ENCODE measurements at places on chromosomes 3 and 15.

DNA sequence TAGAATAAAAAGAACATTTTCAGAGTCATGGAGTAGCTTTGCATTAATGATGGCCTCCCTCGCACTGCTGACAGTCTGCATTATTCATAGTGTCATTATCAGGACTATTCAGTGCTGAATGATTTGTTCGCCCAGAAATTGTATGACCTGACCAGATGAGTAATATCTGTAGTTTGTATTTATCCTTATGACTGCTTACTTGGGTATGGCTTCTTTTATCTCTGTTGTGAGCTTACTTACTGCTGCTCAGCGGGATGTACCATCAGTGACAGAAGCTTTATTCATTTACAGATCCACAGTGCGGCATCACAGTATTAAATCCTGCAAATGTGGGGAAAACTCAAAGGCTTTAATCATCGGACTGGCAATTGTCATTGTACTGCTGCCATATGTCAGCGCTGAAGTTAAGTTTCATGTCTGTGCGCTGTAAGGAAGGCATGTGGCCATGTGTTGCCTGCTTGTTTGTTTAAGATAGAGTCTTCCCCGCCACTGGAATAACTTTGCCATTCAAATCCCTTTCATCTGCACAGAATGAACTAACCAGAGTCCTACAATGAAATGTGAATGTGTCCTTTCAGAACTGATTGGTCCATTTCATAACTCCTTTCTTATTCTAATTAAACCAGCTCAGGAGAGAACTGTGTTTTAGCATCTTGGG lies 262.2 kb downstream of the CHL1 start:
- H3K4me3 ChIP-seq = no peak overlapping the region
- no peaks in the 10 kb centered on the region for H3K27me3 ChIP-seq
- DNase-seq = no peak
- H3K4me1 ChIP-seq = no peaks in the 10 kb centered on the region
- no peak overlapping the region for H3K27ac ChIP-seq

DNA sequence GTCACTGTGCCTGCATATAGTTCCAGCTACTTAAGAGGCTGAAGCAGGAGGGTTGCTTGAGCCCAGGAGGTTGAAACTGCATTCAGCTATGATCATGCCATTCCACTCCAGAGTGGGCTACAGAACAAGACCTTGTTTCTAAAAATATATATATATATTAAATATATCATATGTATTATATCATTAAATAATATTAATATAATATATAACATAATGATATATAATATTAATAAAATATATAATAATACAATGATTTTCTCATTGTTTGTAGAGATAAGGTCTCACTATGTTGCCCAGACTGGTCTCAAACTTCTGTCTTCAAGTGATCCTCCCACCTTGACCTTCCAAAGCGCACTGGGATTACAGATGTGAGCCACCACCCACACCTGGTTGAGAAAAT lies 101.8 kb downstream of the NAALADL2 start:
- no peak overlapping the region for H3K4me3 ChIP-seq
- no peaks in the 10 kb centered on the region for H3K27me3 ChIP-seq
- no peak overlapping the region for H3K27ac ChIP-seq
- no peak for DNase-seq
- H3K36me3 ChIP-seq = no peaks in the 10 kb centered on the region

- no peak for DNase-seq
- H3K27ac ChIP-seq = no peak overlapping the region
- no peaks in the 10 kb centered on the region for H3K4me1 ChIP-seq
- H3K27me3 ChIP-seq = no peaks in the 10 kb centered on the region
- H3K4me3 ChIP-seq = no peak overlapping the region
- H3K36me3 ChIP-seq = no peaks in the 10 kb centered on the region
Observed at GRCh38 chr3:54494209-54494608, 371.9 kb downstream of the CACNA2D3 start.

GRCh38 chr3:72968266-72968664 lies 28.3 kb upstream of the PPP4R2 start:
- DNase-seq = no peak
- no peaks in the 10 kb centered on the region for H3K27me3 ChIP-seq
- no peaks in the 10 kb centered on the region for H3K36me3 ChIP-seq
- H3K4me1 ChIP-seq = peaks cover 20% of the 10 kb centered on the region

- no peaks in the 10 kb centered on the region for H3K27me3 ChIP-seq
- H3K27ac ChIP-seq = peak overlapping the region; percentile 66
- DNase-seq = peak; percentile 43
- no peaks in the 10 kb centered on the region for H3K36me3 ChIP-seq
- peak overlapping the region; percentile 22 for H3K4me3 ChIP-seq
Observed at GRCh38 chr3:119352034-119352609, 57.9 kb downstream of the ARHGAP31 start.

DNA sequence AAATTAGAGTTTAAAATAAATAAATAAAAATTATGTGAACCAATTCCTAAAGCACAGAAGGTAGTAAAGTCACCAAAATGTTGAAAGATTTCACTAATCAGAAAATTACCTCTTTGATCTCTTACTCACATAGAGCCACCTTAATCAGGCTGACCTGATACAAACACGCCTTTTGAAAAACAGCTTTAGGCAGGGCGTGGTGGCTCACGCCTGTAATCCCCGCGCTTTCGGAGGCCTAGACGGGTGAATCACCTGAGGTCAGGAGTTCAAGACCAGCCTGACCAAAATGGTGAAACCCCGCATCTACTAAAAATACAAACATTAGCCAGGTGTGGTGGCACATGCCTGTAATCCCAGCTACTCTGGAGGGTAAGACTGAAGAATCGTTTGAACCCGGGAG lies 1197.3 kb downstream of the ROBO1 start:
- no peak overlapping the region for H3K4me3 ChIP-seq
- no peak overlapping the region for H3K27ac ChIP-seq
- no peaks in the 10 kb centered on the region for H3K27me3 ChIP-seq
- DNase-seq = no peak

DNA sequence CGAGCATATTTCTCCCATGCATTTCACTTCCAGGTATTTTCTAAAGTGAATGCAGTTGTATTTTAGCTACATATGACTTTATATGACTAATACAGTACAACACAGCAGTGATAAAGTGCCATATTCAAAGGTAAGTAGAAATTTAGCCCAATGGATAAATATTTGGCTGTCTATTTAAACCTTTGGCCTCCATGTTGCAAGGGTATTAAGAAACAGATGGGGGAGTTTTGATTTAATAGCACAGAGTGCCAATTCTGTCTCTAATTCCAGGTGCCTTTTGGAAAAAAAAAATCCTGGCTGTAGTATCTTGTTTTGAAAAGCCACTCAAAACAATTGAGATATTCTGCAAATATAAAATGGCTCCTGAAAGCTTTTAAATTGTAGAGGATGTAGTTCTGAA lies 44.9 kb upstream of the SGO1 start:
- no peaks in the 10 kb centered on the region for H3K4me1 ChIP-seq
- no peaks in the 10 kb centered on the region for H3K36me3 ChIP-seq
- no peak overlapping the region for H3K27ac ChIP-seq
- no peak for DNase-seq

GRCh38 chr15:69673291-69673881 lies 220.8 kb downstream of the RPLP1 start:
- no peak overlapping the region for H3K27ac ChIP-seq
- H3K4me1 ChIP-seq = peaks cover 10% of the 10 kb centered on the region
- no peak for DNase-seq

DNA sequence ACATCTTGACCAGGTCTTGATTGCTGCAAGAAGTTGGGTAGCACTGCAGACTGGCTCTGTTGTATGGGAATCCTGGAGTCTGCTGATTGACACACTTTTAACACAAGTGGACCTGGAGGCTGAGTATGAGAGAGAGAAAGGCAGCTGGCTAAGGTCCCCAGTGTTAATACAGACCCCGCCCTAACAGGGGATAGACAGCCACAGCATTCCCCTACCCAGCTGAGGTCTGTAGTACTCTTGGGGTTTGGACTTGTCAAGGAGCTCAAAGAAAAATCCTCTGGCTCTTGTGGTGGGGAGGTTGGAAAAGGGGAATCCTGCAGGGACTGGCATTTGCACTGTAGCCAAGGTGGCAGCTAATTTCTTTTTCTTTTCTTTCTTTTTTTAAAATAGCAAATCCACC lies 192.7 kb downstream of the ZNF621 start:
- no peak overlapping the region for H3K4me3 ChIP-seq
- no peaks in the 10 kb centered on the region for H3K36me3 ChIP-seq
- no peak for DNase-seq
- no peaks in the 10 kb centered on the region for H3K4me1 ChIP-seq

GRCh38 chr3:14563946-14564539 lies 23.9 kb upstream of the GRIP2 start:
- DNase-seq = no peak
- H3K4me1 ChIP-seq = no peaks in the 10 kb centered on the region
- H3K27me3 ChIP-seq = no peaks in the 10 kb centered on the region
- H3K36me3 ChIP-seq = no peaks in the 10 kb centered on the region

DNA sequence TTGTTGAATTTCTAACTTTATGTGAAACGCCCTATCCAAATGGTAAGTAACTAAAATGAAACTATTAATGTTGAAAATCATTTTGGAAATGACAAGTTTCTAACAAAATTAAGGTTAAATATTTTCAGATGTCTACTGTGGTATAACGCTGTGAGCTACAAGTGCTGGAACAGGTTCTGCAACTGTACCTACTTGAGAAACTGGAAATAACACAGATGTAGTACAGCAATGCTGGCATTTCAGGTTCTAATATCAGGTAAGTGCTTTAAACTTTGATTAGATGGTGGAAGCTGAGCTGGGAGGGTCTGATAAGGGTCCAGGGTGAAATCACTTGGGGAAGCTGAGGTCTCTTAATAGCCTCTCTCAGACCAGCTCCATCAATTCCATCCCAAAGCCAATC lies 315.1 kb downstream of the STXBP5L start:
- no peak for DNase-seq
- no peak overlapping the region for H3K4me3 ChIP-seq
- H3K36me3 ChIP-seq = no peaks in the 10 kb centered on the region
- no peaks in the 10 kb centered on the region for H3K4me1 ChIP-seq
- no peaks in the 10 kb centered on the region for H3K27me3 ChIP-seq

DNA sequence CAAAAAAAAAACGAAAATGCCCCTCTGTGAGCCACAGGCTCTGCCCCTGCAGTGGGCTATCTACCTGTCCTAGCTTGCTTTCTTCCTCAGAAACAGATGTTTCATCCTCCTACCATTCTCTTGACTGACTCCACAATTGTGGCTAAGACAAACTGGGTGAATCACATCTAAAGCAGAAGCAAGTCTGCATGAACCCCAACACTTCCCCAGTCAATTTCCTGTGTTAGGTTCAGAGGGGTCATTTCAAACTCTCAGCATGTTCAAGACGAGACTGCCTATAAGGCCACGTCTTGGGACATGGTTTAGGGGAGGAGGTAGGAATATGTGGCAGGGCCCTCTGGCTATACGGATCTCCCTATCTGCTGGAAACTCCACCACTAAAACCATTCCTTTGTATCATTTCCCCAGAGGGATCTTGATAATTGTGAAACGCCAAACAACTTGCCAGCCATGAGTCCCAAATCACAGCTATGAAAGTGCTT lies 28.6 kb upstream of the ANKDD1A start:
- H3K4me3 ChIP-seq = no peak overlapping the region
- DNase-seq = no peak
- no peak overlapping the region for H3K27ac ChIP-seq
- no peaks in the 10 kb centered on the region for H3K27me3 ChIP-seq
- H3K36me3 ChIP-seq = no peaks in the 10 kb centered on the region
- peaks cover 28% of the 10 kb centered on the region for H3K4me1 ChIP-seq

GRCh38 chr3:67564008-67564407 lies 90.4 kb downstream of the SUCLG2 start:
- no peak for DNase-seq
- no peak overlapping the region for H3K4me3 ChIP-seq
- peaks cover 8% of the 10 kb centered on the region for H3K36me3 ChIP-seq

DNA sequence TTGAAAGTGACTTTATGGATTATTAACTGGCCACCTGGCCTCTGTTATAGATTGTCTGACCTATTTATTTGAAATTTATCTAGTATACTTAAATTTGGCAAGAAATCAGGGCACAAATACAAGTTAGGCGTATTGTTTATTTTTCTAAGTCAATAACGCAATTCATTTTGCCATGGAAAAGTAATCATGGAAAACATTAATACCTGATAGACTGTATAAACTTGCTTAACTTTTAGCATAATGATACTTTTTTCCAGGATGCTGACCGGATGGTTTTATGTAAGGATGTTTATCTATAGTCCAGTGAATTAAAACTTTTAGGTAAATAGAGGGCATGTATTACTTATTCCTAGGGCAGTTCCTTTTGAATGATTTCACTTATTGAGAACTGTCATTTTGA lies 20.2 kb downstream of the FNDC3B start:
- H3K27me3 ChIP-seq = no peaks in the 10 kb centered on the region
- H3K27ac ChIP-seq = no peak overlapping the region
- H3K4me1 ChIP-seq = peaks cover 29% of the 10 kb centered on the region
- no peaks in the 10 kb centered on the region for H3K36me3 ChIP-seq

- DNase-seq = peak; percentile 87
- peak within 1 kb of the TSS; percentile 97 for H3K27ac ChIP-seq
- no peaks in the 10 kb centered on the region for H3K27me3 ChIP-seq
- peaks cover 3% of the 10 kb centered on the region for H3K36me3 ChIP-seq
- peak within 1 kb of the TSS; percentile 100 for H3K4me3 ChIP-seq
Observed at GRCh38 chr3:152268555-152269055, at the start of gene MBNL1. Gene MBNL1 (plus strand): TSS chr3:152268929. CDS start chr3:152300194, 31,265 bp downstream.

GRCh38 chr3:127682561-127682960 lies 9.8 kb downstream of the ABTB1 start:
- no peak for DNase-seq
- H3K27ac ChIP-seq = no peak overlapping the region
- H3K4me3 ChIP-seq = no peak overlapping the region
- peaks cover 15% of the 10 kb centered on the region for H3K36me3 ChIP-seq
- peaks cover 4% of the 10 kb centered on the region for H3K4me1 ChIP-seq
- no peaks in the 10 kb centered on the region for H3K27me3 ChIP-seq

Measured in CD4-positive, CD25-positive, alpha-beta regulatory T cell (primary cell).